ENCODE measurements at places on chromosomes 5 and 9.
A peak's percentile ranks its signal among the peaks of the same experiment; 100 is the strongest.

DNA sequence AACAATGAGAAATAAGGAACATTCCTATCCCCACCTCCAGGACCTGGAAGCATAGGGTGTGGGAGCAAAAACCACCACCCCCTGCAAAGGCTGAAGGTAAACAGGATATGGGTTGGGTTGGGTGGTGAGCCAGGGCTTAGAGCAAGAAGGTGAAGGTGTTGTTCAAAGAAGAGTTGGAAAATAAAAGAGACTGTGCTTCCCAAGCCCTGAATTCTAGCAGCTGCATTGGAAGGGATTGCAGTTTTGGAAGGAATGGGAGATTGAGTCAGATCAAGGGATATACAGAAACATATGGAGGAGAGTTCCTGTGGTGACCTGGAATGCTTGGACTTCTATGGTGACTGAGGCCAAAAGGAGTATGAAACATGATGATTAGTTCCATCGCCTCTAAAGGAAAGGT lies 24.7 kb upstream of the MTAP start:
- DNase-seq, result no peak

DNA sequence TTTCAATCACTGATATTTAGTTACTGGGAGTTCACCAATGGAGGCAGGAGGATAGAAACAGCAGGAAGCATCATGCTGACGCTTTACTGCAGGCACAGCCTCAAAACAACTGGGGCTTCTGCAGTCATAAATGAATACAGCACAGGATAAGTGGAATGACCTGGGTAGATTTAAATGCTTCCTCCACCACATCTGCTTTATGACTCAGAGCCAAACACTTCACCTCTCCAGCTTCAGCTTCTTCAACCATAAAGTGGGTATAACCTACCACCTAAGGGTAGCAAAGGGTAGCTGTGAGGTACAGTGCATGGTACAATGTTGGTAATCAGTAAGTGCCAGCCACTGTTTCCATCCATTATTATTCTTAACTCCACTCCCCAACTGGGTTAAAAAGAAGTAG lies 28.4 kb downstream of the RASEF start:
- no peak for DNase-seq

DNA sequence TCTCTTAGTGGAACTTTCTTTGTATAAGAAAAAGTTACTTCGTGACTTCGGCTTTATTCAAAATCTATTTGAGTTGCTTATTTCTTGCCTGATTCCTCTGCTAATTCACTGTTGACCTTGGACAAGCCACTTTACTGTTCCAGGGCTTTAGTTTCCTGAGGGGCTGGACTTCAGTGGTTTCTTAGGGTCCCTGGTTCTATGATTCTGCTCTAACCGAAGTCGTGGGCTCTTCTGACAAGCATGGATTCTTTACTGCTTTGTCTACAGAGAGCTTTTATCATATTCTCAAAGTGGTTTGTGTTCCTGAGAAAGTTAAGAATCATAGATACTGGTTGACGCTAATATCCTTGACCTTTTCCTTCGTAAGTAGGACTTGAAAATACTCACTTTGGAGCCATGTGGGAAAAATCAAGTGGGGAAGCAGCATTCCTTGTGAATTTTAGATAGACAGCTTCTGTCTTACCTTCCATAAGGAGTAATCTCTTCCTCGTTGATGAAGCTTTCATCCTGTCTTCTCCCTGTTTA lies 21.1 kb downstream of the EXOSC2 start:
- no peak for DNase-seq

GRCh38 chr5:127419683-127420257 lies 97.7 kb upstream of the PRRC1 start:
- no peak for DNase-seq

GRCh38 chr5:95152131-95152530 lies 132.8 kb downstream of the MCTP1 start:
- no peak for DNase-seq

DNA sequence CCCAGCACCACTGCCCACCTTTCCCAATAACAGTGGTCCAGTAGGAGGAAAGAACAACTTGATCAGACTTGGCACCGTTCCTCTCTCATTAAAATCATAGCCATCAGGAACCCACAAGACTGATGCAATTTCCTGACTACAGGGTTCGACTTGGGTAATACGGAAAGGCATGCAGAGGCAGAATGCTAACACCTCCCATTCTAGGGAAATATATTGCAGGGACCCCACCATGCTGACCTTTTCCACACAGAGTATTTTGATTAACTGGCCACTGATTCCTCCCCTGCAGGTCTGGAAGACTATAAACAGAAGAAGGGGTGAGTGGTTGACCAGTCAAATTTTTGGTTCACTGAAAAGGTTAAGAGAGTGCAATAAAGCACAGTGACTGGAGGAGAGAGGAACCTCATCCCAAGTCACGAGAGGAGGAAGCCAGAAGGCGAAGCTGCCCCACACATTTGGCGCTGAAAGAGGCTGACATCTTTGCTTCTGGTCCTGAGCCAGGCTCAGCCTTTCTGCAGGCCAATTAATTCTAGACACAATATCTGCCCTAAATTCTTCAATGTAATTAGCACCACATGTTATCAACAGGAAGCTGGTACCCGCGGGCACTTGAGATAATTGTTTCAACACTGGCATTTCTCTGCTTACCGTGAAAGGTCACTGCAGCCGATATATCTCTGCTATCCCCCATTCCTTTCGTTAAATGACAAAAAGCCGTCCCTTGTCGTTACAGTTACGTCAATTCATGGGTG lies 64.7 kb upstream of the SPOCK1 start:
- peak; percentile 84 for DNase-seq

GRCh38 chr5:152422081-152422480 lies 17.0 kb upstream of the NMUR2 start:
- DNase-seq, result no peak

- DNase-seq, result no peak
These were observed 8.6 kb upstream of the ANKRD33B start for GRCh38 chr5:10555277-10555684.

DNA sequence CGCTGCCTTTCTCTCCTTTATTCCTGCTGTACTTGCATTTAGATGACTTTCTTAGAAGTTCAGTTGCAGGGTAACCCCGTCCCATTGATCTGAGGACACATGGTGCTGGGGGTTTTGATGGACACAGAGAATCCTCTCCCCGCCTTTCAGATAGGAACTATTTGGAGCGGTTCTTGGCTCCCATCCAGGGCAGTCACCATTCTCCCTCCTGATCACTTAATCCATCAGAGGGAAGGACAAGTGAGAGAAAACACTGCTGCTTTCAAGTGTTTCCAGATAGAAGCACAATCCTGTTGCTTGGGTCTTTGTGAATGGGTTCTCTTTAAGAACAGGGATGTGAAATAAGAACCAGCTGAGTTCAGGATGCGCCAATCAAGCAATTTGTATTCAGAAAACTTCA lies 85.2 kb downstream of the IRX1 start:
- no peak for DNase-seq

DNA sequence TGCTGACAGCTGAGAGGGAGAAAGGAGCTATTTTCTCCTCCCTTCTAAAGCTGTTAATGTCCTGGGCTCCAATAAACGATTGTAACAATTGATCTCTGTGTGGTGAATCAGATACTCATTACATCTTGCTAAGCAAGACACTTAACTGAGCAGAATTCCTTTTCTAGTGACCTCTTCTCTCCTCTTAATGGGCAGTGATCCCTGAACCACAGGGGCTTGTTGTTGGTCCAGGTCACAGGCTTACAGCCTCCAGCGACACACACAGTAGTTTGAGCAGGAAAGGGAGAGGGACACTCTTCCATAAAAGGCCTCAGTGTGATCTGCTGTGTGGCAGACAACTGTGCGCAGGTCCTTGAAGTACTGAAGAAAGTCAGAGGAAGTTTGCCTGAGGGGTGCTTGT lies 58.5 kb upstream of the MYO10 start:
- DNase-seq, result no peak

DNA sequence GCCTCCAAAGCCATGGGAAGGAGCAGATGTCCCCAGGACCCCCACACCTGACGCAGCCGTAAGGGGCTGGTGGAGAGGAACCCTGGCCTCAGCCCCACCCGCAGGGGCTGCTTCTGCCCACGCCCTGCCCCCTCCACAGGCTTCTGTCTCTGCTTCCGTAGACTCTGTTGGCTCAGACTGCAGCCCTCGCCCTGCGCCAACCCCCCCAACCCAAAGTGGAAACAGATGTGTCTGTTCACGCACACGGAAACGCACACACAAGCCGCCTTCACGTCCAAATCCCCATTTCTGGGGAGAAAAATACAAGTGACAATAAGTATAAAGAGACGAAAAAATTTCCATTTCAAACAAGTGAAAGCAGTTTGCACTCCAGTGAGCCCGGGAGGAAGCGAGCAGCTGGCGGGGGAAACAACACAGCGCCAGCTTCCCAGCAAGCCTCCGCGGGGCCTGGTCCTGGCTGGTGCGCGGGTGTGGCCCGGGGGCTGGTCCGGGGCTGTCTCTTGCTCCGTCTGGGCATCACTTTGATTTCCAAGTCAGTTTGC lies 32.6 kb upstream of the RXRA start:
- peak; percentile 21 for DNase-seq

DNA sequence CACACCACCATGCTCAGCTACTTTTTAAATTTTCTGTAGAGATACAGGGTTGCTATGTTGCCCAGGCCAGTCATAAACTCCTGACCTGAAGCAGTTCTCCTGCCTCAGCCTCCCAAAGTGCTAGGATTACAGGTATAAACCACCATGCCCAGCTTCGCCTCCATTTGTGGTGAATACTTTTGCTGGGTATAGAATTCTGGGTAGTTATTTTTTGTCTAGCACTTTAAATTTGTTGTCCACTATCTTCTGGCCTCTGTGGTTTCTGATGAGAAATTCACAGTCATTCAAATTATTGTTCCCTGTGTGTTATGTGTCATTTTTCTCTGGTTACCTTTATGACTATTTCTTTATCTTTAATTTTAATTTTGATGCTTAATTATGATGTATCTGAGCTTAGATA lies 57.7 kb upstream of the EXOC3 start:
- DNase-seq, result no peak

DNA sequence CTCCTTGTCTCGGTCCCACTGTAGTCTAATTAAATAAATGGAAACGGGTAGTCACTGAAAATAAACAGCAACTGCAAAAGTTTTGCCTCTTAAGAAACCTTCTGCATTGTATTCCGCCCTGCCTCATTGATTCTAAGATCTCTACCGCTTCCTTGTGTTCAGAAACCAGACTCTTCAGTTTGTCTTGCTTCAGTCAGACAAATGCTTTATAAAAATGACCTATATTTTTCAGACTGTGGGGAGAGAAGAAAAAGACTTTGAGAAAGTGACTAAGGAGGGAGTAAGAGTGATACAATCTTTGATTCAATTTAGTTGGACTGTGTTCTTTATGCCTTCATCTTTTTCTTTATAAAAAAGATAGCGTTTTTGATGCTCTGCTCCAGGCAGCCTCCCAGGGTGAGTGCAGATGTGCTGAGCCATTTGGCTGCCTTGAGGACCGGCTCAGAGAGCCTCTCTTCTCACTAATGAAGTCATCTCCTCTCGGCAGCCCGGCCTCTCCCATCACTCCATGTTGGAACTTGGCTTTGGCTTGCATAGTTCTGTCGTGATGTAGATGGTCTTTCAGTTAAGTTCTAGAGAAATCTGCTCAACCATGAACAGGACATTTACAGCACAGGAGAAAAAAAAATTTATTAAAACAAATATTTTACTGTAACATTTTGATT lies 4.0 kb upstream of the VCAN start:
- DNase-seq, result no peak

DNA sequence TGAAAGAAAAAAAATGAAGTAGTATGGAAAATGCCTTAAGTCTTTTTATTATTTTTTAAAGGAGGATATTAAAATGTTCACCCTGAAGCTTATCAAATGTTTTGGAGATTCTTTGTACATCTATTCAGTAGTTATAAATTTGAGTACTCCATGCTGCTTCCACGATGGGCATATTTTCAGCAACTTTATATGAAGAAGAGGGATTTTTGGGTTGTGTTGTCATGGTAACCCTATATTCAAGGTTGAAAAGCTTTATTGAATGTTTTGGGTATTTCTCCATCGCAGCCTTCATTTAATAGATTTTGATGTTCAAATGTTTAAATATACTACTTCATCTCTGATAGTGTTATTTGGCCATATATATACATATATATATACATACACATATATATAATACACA lies 557.5 kb downstream of the CAAP1 start:
- no peak for DNase-seq

GRCh38 chr5:90109285-90109684 lies 300.3 kb downstream of the CETN3 start:
- no peak for DNase-seq

DNA sequence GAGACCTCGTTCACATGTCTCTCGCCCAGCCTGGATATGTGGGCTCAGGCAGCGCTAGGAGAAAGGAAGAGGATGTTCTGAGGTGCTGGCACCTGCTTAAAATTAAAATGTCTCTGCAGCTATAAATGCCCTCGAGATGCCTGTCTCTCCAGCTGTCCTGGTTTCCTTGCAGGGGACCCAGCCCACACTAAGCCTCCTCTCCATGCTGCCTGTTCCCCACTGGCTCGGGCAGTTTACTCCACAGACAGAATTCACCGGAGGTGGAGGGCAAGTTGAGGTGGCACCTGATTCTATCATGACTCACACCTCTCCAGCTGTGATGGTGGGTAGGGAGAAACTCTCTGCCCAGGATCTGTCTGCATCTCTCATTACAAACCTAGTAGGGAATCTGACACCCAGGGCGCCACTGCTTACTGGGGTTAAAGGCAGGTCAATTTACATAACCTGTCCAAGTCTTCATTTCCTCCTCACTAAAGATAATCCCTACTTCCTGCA lies 420.9 kb downstream of the SPOCK1 start:
- no peak for DNase-seq

DNA sequence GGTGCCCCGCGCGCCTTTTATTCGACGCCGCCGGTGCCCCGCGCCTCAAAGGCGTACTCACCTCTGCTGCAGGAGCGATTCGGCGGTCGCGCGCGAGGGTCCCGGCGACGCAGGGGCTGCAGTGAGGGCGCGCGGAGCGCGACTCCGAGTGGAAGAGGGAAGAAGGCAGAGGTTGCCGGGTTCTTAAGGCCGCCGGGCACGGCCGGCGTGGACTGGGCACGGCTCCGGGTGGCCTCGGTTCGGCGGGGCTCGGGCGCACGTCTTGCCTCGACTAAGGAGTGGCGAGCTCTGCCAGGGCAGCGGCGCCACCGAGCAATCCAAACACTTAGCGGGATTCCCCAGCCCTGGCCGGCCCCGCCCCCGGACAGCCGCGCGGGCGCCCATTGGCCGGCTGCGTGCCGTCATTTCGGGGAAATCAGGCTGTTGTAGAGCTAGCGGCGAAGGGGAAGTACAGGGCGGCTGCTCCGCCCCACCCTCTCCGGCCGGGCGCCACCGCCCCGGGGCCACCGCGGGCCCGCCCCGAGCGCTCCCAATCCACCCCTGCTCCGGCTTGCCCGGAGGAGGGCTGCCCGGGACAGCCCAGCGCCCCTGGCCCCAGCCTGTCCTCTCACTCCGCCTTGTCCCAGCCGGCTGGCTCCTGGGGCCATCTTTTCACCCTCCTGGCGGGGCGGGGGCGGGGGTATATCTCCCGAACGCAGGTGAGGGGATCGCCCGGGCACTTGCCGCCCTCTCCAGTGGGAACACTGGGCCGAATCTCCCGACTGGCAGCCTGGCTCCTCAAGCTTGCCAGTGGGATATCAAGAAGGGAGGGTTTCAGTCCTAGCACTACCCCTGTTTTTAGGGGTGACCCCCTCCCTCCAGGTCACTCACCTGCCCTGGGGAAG lies at the start of gene IRF1:
Gene IRF1, minus strand, starts transcription at position 290 of the 884 bp plus-strand sequence. CDS start 1,295 bp downstream, outside the sequence.
- DNase-seq, result peak; percentile 97

All from KBM-7 (cell line).